Natural killer cell (primary cell): ENCODE measurements at places on chromosomes 3 and 15.
A peak's percentile ranks its signal among the peaks of the same experiment; 100 is the strongest.

- H3K27me3 ChIP-seq = no peaks in the 10 kb centered on the region
- peak overlapping the region; percentile 37 for H3K27ac ChIP-seq
- peak overlapping the region; percentile 67 for H3K4me3 ChIP-seq
- no peaks in the 10 kb centered on the region for H3K36me3 ChIP-seq
- DNase-seq = peak; percentile 45
Observed at GRCh38 chr3:53255423-53255774, 423 bp downstream of the TKT start.

DNA sequence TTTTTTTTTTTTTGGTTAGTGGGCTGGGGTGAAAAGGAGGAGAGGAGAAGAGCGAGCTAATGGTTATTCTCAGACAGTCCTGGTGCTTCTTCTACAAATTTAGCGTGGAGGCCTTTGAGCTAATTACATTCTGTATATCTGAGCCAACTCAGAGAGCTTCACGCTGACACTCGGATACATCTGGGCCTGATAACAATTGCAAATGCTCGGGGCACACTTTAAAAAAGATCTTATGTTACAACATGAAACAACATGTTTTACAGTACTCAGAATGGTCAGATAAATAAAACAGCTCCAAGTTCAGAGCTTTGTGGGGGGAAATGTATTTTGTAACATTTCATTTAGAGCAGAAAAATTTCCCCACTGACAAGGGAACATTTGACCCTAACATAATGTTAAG is 966.9 kb upstream of the NR2F2 start:
- no peak for DNase-seq
- no peak overlapping the region for H3K4me3 ChIP-seq

DNA sequence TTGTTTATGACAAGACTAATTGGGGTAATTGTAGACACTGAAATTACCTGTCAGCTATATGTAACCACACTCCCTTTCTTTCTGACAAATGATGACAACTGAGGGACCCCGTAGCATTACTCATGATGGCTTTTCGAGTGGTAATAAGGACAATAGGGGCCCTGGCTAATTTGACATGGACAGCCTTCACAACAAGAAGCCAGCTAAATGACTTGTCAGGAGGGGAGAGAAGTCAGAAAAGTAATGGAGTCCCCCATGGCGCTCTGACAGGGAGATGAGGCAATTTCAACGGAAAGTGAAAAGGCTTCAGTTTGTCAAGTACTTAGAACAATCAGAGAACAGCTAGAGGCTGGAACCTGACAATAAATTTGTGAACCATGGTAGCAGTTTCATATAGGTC is 177.3 kb downstream of the CDIN1 start:
- H3K27me3 ChIP-seq = no peaks in the 10 kb centered on the region
- no peaks in the 10 kb centered on the region for H3K36me3 ChIP-seq
- no peak overlapping the region for H3K4me3 ChIP-seq

- no peak for DNase-seq
- H3K4me1 ChIP-seq = peaks cover 20% of the 10 kb centered on the region
- H3K27ac ChIP-seq = no peak overlapping the region
- H3K27me3 ChIP-seq = no peaks in the 10 kb centered on the region
Observed at GRCh38 chr15:90957791-90958190, 3.1 kb downstream of the RCCD1 start.

DNA sequence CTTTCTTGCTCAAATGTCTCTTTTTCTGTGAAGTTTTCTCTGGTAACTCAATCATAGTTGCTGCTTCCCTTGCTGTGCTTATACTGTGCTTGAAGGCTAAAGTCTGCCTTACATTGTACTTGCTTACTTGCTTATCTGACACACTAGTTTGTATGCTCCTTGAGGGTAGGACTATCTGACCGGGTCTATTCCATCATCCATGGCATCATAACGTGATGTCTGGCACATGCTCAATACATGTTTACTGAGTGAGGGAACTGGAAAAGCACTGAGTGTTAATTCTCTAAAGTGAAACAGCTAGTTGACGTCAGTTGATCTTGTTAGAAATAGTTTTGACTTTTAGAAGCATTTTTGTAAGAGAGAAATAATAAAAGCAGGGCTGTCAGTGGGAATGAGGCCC is 42.7 kb downstream of the MAP3K13 start:
- H3K27me3 ChIP-seq = peaks cover 2% of the 10 kb centered on the region
- no peak for DNase-seq
- H3K4me1 ChIP-seq = no peaks in the 10 kb centered on the region
- no peak overlapping the region for H3K27ac ChIP-seq
- H3K4me3 ChIP-seq = no peak overlapping the region

- no peak for DNase-seq
- no peaks in the 10 kb centered on the region for H3K36me3 ChIP-seq
- no peak overlapping the region for H3K4me3 ChIP-seq
- H3K27me3 ChIP-seq = no peaks in the 10 kb centered on the region
- H3K27ac ChIP-seq = no peak overlapping the region
- no peaks in the 10 kb centered on the region for H3K4me1 ChIP-seq
Observed at GRCh38 chr3:162007722-162008121, 511.1 kb downstream of the OTOL1 start.

GRCh38 chr3:30193625-30194044 is 412.8 kb upstream of the TGFBR2 start:
- H3K4me1 ChIP-seq = no peaks in the 10 kb centered on the region
- no peaks in the 10 kb centered on the region for H3K36me3 ChIP-seq
- no peak for DNase-seq
- H3K27me3 ChIP-seq = no peaks in the 10 kb centered on the region

DNA sequence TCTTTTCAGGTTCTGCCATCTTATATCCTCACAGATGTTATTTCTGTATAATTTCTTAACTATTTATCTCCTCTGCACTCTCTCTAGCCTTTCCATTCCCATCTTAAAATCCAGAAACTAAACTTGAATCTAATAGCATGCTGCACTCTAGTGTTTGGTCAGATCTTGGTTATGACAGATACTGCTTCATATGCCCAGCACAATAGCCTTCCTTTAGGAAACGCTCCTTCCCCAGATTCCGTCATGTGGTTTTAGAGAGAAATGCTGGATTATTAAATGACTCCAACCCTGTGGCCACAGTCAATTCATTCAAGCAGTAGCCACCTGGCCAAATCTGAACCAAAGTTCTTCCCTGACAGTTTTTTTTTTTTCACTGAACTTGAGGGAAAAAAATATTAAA is 19.4 kb downstream of the RASGRP1 start:
- no peak for DNase-seq
- no peak overlapping the region for H3K27ac ChIP-seq
- H3K27me3 ChIP-seq = no peaks in the 10 kb centered on the region
- peaks cover 13% of the 10 kb centered on the region for H3K36me3 ChIP-seq
- peaks cover 16% of the 10 kb centered on the region for H3K4me1 ChIP-seq

DNA sequence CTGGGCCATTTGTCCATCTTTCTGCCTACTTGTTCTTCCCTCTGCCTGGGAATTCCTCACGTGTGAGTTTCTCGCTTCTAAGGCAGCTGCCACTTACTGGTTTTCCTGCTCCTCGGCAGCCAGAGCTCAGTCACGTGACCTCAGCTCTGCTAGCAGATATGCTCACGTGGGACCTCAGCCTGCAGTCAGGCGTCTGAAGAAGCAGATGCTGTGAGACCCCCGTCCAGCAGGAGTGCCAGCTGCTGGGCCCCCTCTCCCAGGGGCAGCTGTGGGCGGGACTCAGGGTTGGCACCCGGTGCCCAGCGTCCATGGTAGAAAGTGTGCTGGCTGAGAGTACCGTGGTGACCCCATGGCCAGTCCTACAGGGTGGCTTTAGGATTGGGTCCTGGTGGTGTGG is 161.3 kb upstream of the TLE3 start:
- H3K4me1 ChIP-seq = peaks cover 50% of the 10 kb centered on the region
- no peaks in the 10 kb centered on the region for H3K36me3 ChIP-seq
- no peak overlapping the region for H3K4me3 ChIP-seq
- H3K27me3 ChIP-seq = no peaks in the 10 kb centered on the region
- peak overlapping the region; percentile 16 for H3K27ac ChIP-seq
